Endodermal cell (in vitro differentiated cells): ENCODE measurements at places on chromosomes 1 and 21. TPM values are rescaled to one million over a fixed set of nuclear protein-coding genes. Genes with fewer than 3 reads are reported as not detected.

C1orf116 gene
- total RNA-seq: 0.32 to 0.84 TPM (median 0.60 TPM) in 3 replicates

MPL gene
- total RNA-seq: 0.32 to 1.2 TPM (median 0.56 TPM) in 3 replicates

IQCC gene
- 3.6 to 7.1 TPM (median 6.3 TPM) in 3 replicates for total RNA-seq

RGS21 gene
- not detected in 2 replicates for total RNA-seq

AHCYL1 gene
- total RNA-seq: 74.4 to 103 TPM (median 96.0 TPM) in 3 replicates

LDLRAP1 gene
- 13.9 TPM in 2 replicates for total RNA-seq
